ENCODE measurements at places on chromosomes 11 and 22.

- no peak for DNase-seq
These were observed 40.4 kb downstream of the GAB4 start for GRCh38 chr22:16967453-16968217.

GRCh38 chr11:31397239-31397834 is 27.7 kb downstream of the DNAJC24 start:
- no peak for DNase-seq

GRCh38 chr11:11669233-11669846 is 47.5 kb upstream of the GALNT18 start:
- DNase-seq: no peak

GRCh38 chr11:7587712-7588111 is 73.9 kb downstream of the PPFIBP2 start:
- no peak for DNase-seq

GRCh38 chr11:16779436-16779835 is 41.0 kb downstream of the C11orf58 start:
- no peak for DNase-seq

DNA sequence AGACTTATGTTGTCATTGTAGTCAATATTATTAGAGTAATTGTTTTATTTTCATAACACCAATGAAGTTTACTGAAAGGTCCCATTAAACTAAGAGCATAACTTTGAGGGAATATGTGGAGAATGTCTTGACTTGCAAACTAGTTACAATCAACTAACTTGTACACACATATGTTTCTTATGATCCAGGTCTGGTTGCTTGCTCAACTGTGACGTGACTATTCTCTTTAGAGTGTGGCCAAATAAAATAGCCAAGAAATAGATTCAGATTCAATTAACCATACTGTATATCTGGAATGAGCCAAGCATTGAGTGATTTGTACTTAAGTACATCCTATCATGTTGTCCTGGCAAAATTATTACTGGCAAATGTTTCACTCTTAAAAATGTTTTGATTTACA is 101.7 kb downstream of the METTL15 start:
- no peak for DNase-seq

DNA sequence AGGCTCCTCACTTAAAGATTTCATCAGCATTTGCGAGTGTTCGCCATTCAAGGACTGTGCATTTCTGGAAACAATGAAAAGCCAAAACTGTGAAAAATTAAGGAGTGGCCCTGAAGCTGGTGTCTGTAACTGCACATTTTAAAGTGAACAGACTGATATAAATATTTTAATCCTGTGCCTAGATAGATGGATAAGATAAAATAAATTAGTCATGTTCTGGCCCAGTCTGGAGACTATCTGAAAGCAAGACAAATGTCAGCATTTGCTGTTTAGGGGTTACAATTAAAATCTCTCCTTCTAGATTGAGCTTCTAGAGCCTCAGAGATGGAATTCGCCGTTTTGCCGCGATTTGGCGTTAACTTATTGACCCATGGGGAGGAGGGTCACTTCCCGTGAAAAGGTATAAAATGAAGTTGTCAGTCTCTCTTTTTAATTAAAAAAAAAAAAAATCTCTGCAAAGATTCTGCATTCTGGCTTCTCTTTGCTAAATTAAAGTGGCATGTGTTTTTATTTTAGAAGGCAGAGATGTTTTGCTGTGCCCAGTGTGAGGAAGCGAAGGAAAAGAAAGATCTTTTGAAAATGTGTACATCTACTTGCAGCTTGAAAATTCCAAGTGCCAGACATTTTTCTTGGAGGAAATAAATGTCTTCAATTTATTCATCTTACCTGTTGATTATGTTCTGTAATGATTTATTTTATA is 79.7 kb upstream of the WNT7B start:
- DNase-seq: no peak

DNA sequence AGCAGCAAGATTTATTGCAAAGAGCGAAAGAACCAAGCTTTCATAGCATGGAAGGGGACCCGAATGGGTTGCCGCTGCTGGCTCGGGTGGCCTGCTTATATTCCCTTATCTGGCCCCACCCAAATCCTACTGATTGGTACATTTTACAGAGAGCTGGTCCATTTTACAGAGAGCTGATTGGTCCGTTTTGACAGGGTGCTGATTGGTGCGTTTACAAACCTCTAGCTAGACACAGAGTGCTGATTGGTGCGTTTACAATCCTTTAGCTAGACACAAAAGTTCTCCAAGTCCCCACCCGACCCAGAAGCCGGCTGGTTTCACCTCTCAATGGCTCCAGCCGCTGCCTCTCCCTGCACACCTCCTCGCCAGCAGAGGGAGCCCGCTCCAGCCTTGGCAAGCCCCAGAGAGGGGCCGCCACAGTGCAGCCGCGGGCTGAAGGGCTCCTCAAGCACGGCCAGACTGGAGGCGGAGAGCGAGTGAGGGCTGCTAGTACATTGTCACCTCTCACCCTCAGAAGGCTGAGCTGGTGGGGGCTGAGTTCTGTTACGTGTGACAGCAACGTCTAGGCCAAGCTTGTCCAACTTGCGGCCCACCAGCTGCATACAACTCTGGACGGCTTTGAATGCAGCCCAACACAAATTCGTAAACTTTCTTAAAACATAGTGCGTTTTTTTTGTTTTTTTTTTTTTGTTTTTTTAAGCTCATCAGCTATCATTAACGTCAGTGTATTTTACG is 8.7 kb downstream of the PTH start:
- DNase-seq: peak; percentile 41

- DNase-seq: no peak
These were observed 239.3 kb downstream of the GRIK4 start for GRCh38 chr11:120750647-120751549.

GRCh38 chr22:49727191-49727880 is 100.3 kb downstream of the BRD1 start:
- DNase-seq: no peak

DNA sequence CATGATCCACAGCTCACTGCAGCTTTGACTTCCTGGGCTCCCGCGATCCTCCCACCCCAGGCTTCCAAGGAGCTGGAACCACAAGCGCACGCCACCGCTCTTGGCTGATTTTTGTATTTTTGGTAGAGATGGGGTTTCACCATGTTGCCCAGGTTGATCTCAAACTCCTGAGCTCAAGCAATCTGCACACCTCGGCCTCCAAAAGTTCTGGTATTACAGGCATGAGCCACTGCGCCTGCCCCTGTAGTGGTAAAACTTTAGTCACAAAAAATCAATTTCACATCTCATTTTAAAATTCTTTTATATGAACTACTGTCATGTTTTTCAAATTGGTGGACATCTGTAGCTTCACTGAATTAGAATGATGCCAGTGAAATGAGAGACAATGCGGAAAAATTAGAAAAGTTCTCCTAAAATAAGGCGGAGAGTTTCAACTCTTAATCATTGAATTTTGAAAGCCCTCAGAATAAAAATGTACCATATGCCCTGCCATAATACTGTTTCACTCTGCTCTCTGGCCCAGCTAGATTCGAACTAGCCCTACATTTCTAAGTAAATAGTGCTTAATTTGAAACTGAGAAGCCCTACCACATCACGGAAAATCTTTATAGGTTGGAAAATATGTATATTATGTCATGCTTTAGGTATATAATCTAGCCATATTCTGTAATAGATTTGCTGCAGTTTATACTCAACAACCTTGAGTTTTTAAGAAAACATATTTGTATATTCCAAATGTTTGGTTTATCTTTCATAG is 78.7 kb downstream of the HORMAD2 start:
- no peak for DNase-seq

GRCh38 chr11:106017093-106017492 is 4.9 kb downstream of the MSANTD4 start:
- DNase-seq: no peak

Data from kidney (tissue), 22 donors.